ENCODE measurements at places on chromosomes 16 and 17.

GRCh38 chr16:86485746-86486145 lies 24.6 kb upstream of the FOXF1 start:
- no peak for DNase-seq

GRCh38 chr16:66925322-66925840 lies at the start of gene RRAD:
RRAD (minus strand) TSS chr16:66925535; CDS start chr16:66925179, 356 bp downstream.
- DNase-seq, result no peak

DNA sequence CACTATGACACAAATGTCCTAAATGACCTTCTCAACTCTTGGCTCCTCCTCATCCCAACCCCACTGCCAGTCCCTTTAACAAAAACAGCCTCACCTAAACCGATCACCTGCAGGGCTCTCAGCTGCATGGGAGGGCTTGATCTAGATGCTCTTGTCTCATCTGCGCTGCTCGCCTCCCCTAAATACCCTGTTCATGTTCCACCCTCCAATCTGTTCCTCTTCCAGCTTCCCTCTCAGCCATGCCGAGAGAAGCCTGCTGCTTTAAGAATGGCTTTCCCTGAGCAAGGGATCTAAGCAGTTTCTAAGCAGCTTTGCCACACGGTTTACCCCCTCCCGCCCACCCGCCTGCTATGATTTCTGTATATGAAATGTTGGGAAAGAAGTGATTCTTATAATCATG lies 23.7 kb downstream of the PIPOX start:
- DNase-seq, result no peak

- DNase-seq, result no peak
These were observed 370.3 kb downstream of the SOX9 start for GRCh38 chr17:72491102-72491501.

GRCh38 chr17:81898029-81898866 lies 3.8 kb upstream of the NPB start:
- DNase-seq, result no peak

DNA sequence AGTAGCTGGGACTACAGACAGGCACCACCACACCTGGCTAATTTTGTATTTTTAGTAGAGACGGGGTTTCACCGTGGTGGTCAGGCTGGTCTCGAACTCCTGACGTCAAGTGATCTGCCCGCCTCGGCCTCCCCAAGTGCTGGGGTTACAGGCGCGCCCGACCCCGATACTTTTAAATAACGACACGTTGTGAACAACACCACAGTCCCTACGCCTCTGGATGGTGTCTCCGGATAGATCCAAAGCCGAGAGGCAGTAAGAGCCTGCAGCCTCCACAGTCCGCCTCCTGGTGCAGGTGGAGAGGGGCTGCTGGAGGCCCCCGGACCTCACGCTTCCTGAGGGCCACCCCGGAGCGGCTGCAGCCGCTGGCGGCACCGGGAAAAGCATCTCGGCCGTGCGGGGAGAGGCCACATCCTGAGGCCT lies 741 bp upstream of the TLCD3A start:
- DNase-seq, result no peak

DNA sequence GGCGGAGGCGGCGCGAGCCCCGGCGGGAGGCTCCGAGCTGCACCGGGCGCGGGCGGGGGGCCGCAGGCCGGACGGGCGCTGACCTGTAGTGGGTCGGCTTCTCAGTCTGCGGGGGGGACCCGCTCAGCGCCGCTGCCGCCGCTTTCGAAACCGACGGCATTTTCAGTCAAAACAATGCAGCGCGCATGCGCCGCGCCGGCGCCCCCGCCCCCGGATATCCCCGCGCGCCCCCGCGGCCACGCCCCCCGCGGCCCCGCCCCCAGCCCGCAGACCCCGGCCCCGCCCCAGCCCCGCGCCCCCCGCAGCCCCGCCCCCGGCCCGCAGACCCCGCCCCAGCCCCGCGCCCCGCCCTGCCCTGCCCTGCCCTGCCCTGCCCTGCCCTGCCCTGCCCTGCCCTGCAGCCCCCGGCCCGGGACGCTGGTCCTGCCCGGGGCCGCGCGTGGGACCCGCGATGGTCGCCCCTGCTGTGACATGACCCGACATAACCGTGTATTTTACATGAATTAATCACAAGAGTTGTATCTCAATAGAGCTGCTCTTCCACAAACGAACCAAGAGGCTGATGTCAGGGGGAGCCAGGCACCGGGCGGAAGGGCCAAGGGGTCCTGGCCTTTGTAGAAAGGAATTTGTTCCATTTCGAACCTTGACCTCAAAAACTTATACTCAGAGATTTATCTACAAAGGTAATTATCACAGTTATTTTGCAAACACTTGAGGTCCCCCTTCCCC lies at the start of gene UNKL:
Gene UNKL (minus strand): TSS at position 173 of the 729 bp plus-strand sequence. CDS start 13 bp downstream, at position 160.
- DNase-seq, result no peak

- no peak for DNase-seq
These were observed 401.3 kb downstream of the WWOX start for GRCh38 chr16:78500659-78501270.

DNA sequence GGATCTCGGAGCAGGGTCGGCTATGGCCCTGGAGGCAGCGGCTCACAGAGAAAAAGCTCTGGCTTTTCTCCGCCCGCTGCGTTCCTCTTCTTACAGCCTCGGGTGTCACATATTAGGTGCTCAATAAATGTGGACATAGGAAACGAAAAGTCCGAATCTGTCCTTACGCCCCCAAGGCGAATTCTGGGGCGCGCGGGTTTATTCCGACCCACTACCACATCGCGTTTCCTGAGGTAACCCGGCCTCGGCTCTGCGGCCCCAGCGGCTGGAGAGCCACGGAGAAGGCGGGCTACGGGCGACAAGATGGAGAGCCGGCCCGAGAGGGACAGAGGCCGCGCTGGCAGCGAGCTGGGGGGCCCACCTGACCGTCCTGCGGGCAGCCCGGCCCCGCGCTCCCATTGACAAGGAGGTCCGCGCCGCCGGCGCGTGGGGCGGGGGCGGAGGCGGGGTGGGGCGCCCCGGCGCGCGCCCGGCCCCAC lies 573 bp upstream of the GNAO1 start:
- no peak for DNase-seq

- no peak for DNase-seq
These were observed 12.1 kb downstream of the RFWD3 start for GRCh38 chr16:74654536-74655050.

GRCh38 chr17:41775394-41776226 lies 10.9 kb downstream of the JUP start:
- no peak for DNase-seq

- no peak for DNase-seq
These were observed 486.1 kb upstream of the SALL1 start for GRCh38 chr16:51636920-51637769.

- DNase-seq, result no peak
These were observed 7.8 kb downstream of the CRHR1 start for GRCh38 chr17:45791935-45792334.

DNA sequence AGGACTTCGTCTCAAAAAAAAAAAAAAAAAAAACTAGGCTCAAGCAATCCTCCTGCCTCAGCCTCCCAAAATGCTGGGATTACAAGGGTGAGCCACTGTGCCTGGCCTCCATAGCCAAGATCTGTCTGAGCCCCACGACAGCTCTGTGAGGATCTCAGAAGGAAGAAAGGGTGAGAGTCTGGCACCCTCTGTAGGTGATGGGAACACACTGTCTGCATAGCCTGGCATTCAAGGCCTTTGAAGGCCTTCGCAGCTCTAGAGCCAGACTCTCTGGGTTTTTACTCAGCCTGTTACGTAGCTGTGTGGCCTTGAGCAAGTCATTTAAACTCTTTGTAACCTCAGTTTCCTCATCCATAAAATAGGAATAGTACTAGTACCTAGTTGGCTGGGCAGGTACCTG lies 6.3 kb upstream of the XPO6 start:
- DNase-seq, result no peak

DNA sequence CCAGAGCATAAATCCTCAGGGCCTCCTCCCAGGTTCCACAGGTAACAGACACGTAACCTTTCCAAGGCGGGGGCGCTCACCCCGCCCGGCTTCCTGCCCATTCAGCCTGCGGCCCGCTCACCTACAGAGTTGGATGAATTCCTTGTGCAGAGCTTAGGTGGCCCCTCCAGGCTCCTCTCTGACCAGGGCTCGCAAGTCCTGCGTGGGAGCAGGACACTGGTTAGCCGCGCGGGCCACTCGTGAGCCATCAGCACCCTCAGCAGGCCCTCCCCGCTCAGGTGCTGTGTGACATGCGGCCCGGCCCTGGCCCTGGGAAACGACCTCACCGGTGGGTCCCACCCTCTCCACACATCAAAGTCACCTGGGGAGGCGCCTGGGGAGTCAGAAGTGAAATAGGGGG lies 528 bp downstream of the TERB1 start:
- DNase-seq, result no peak

All from NCI-H2107 (cell line).